ENCODE measurements at places on chromosomes 12 and 14.

DNA sequence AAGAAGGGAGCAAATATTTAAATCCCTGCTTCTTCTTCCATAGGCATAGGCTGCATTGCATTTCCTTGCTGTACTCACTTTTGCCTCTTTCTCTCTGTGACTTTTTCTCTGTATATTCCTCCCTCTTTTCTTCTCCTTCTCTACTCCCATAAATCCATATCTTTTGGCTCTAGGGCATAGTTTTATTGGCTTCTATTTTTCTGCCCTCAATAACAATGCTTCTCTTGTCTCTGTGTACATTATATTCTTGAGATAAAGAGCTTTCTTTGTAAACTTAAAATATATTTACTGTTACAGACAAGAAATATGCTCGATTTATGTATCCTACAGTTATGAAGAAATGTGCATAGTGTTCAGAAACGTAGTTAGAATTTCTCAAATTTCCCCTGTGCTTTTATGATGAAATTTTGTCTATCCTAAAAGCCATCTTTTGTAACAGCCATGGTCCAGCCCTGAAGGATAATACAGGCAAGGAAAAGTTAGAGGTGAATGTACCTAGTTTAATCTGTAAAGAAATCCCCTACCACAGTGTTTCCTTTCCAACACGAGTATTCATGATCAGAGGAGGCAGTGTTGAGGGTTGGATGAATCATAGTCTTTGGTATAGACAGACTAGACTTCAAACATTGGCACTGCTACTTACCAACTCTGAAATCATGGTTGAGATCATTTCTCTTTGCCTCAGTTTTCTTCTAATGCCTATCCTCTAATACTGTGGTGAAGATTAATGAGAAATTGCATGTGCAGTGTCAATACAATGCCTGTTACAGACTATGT is 173.3 kb upstream of the FAR2 start:
- no peak for DNase-seq

DNA sequence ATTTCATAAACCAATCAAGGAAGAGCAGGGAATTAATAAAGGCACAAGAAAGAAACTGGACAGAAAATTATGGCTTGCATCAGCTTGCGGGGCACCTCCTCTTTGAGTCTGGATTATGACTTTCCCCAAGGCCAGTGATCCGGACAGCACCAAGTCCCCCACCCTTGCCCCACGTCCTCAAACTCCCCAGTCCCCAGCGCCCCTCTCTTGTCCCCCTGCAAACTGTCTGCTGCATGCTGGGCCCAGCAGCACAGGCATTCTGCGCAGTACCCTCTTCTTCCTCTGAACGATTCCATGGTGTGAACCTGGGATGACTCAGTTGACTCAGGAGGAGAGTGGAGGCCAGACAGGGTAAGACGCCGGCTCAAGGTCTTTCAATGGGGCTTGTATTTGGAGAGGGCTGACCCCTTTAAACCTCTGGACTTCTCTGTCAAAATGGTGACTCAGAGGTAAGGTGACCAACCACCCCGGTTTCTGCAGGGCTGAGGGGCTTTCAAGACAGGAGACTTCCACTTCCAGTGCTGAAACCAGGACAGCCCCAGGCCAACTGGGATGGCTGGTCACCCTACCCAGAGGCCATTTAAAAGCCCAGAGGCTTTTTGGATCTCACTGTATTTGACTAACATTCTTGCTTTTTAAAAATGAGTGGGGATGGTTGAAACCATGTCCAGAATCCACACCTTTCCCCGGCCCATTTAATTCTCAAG is 13.5 kb downstream of the C14orf132 start:
- DNase-seq, result peak; percentile 32

DNA sequence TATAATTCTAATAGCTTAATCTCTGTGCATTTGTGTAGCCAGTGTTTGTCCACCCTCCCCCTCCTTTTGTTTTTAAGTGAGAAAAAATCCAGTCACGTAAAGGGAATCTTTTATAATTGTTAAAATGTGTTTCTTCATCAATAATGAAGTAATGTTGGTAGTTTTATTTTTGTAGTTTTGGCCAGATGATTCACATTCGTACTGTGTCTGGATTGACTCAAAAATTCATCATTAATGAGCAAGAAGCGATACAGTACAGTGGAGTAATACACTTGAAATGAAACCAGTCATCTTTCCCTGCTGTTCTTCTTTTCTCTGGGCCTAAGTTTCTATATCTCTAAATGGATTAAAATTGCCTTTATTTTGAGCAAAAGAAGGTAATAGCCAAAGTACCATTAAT is 86.5 kb downstream of the SRGAP1 start:
- peak; percentile 22 for DNase-seq

DNA sequence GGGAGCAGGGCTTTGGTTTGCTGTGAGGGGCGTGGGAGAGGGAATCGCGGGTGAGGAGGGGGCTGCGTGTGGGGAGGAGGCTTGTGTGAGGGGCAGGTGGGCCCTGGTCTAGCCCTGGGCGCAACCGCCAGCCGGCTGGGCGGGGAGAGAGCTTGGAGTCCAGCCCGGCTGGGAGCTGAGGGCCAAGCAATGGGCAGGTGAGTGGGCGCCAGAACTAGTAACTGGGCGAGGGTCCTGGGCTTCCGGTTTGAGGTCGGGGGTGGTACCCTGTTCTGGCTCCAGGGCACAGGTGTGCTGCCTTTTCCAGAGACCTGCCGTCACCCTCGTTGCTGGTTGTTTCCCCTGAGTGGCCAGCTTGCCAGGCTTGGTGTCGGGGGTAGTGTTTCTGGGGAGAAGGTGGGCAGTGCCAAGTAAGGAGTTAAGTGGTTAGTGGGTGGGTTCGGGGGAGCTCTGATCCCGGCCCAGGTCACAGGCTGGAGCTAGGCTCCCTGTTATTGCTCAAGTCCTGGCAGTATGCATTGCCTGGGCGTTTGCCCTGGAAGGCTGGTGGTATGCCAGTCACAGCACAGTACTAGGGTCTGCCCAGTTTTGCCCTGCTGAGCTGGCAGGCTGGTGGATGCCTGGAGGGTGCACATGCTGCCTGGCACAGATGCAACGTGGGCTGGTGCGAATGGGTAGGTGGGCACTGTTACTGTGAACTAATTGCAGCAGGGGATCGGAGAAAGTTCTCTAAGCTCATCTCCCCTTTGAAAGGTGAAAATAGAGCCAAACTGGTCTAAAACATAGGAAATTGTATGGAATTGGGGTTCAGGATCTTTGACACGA is 683 bp downstream of the CIPC start:
- no peak for DNase-seq

- DNase-seq, result no peak
These were observed 329.8 kb upstream of the OR4E1 start for GRCh38 chr14:22003461-22003860.
